ENCODE measurements at places on chromosomes 1 and 21. TPM values are rescaled to one million over a fixed set of nuclear protein-coding genes. Genes with fewer than 3 reads are reported as not detected.

DNA sequence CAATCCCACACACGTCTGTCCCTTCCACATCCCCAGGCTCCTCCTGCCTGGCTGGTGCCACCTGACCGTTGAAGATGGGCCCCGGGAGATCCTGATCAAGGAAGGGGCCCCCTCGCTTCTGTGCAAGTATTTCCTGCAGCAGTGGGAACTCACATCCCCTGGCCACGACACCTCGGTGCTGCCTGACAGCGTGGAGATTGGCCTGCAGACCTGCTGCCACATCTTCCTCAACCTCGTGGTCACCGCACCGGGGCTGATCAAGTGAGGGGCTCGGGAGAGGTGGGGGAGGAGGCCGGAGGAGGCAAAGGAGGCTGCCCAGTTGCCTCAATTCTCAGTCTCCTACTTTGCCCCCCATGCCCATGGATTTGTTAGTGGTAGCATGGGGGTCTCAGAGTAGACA is 5.6 kb downstream of the NCDN start:
- peak; percentile 53 for DNase-seq

DNA sequence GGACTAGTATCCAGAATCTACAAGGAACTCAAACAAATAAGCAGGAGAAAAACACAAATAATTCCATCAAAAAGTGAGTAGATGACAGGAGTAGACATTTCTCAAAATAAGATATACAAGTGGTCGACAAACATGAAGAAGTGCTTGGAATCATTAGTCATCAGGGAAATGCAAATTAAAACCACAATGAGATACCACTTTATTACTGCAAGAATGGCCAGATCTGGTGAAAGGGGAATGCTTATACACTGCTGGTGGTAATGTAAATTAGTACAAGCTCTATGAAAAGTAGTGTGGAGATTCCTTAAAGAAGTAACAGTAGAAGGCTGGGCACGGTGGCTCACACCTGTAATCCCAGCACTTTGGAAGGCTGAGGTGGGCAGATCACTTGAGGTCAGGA is 73.8 kb downstream of the POU2F1 start:
- no peak for DNase-seq

DNA sequence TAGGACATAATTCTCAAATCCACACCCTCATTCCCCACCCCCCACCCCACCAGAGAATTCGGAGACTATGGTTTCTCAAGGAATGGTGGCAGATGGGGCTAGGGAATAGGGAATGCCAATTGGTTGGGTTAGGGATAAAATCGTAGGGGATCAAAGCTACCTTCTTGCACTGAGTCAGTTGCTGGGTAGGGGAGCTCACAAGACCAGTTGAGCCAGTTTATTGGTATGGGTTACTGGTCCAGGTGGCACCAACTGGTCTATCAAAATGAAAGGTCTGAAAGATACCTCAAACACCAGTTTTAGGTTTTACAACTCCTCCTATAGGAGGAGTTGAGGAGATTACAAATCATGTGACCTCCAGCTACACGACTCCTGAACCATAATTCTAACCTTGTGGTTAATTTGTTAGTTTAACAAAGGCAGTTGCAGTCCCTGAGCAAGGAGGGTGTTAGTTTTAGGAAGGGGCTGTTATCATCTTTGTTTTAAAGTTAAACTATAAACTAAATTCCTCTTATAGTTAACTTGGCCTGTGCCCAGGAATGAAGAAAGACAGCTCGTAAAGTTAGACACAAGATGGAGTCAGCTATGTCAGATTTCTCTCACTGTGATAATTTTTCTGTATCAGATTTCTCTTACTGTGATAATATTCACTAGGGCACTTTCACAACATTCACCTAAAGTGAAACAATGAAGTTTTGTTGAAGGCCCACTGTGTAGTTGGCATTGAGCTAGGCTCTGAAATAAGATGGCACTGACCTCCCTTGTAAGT is 2.5 kb downstream of the SHISAL2A start:
- no peak for DNase-seq

DNA sequence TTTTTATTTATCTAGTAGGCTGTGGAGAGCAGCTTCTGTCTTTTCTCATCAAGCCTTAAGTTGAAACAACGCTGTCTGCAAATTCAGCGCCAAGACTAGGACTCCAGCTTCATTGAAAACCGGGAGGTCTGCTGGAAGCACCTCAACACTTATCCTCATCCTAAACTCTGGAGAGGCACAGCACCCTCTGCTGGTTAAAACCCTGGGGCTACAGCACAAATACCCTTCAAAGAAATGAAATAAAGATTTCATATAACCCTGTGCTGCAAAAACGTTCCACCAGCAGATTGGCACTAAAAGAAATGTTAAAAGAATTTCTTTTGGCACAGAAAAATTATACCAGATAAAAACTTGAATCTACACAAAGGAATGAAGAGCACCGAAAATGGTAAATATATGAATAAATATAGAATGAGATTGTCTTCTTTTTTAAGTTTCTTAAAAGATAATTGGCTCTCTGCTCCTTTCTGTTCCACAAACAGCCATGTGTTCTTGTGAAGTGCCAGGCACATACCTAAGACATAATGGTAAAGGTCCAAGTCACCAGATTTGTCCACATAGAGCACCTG is 227.7 kb upstream of the SAMSN1 start:
- DNase-seq, result no peak

GRCh38 chr1:231183639-231184590 is 22.1 kb downstream of the TRIM67 start:
- peak; percentile 30 for DNase-seq

The B3GALT5 gene
- 0.06 TPM for total RNA-seq

The SPOCD1 gene
- 9.5 TPM for total RNA-seq

DNA sequence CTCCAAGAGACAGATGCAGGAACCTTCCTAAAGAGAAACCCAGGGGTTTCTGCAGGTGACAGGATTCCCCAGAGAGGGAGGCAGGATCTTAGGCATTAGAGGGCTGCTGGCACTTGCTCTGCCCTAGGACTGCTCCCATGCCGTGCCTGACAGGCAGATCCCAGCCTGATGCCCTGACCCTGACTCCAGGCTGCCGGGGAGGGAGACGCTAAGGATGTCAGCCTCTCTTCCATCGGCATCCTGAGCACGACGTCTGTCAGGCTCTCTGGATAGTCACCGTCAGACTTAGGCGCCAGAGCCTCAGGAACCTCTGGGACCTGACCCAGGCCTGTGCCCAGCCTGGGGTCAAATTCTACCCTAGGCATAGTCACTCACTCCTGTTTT is 157.1 kb downstream of the NPHP4 start:
- no peak for DNase-seq

GRCh38 chr1:201171063-201172036 is 17.1 kb upstream of the TMEM9 start:
- no peak for DNase-seq

DNA sequence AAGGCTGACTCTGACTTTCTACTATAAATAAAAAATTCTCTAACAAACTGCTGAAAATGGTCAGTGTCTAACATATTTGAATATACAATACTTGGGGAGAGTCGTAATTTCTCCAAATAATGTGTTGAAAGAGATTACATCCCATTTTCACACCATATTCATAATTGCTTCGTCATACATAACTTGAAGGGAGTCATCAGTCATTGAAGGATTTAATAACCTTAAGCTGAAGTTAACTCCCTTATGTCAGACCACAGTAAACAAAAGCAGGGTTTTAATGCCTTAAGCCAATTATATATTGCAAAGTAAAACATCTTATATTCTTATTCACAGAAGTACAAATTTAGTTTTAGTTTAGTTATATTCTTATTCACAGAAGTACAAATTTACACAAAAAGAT is 129.9 kb downstream of the RERE start:
- no peak for DNase-seq

DNA sequence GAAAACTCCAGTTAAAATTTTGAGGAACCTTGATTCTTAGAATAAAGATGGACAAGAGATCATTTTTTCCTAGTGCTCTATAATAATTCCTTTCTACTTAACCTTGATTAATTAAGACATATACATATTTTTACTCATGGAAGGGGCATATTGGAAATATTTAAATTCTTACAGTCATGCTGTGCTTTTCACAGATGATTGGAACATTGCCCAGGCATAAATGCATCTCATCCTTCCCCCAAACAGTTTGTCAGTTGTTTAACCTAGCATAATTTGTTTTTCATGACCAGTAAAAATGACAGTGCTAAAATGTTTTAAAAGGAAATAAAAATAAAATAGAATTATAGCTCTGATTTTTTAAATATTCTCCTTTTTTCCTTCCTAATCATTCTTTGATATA is 140.0 kb downstream of the DNM3 start:
- no peak for DNase-seq

The FCRL6 gene
- total RNA-seq, result not detected

DNA sequence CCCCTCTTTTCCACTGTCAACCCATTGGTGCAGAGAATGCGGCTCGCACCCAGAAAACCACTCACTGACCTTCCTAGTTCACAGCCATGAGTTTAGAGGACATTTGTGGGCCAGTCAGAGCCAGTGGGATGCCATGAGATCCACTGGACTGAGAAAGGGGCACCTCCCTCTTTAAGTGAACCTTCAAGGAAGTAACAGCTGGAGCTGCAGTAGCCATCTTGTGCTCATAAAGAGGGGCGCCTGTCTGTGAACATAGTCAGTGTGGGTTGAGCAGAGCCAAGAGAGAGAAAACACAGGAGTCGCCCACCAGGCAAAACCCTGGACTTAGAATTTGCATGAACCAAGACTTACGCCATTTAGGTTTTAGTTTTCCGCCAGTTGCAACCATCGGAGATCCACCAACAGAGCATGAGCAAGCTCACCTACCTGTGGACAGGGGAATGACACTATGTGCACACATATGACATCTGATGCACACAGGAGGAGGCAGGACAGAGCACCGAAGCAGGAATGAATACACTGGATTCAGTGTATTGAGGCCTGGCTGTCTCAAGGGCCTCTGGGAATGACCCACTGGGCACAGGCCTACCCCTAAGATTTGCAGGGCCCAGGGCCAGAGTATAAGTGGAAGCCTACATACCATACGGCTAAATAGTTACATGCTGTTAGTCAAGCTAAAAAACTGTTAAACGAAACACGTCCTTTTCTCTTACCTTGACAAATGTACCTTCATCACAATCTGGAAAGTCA is 151.6 kb downstream of the GRIK3 start:
- DNase-seq, result peak; percentile 60

GRCh38 chr1:118148034-118148433 is 37.0 kb downstream of the SPAG17 start:
- DNase-seq, result no peak

GRCh38 chr1:45007311-45007710 is 3.8 kb downstream of the HECTD3 start:
- no peak for DNase-seq

GRCh38 chr1:204584699-204585372 is 68.6 kb downstream of the MDM4 start:
- DNase-seq, result no peak

GRCh38 chr1:198212675-198213074 is 55.9 kb downstream of the NEK7 start:
- DNase-seq, result no peak

DNA sequence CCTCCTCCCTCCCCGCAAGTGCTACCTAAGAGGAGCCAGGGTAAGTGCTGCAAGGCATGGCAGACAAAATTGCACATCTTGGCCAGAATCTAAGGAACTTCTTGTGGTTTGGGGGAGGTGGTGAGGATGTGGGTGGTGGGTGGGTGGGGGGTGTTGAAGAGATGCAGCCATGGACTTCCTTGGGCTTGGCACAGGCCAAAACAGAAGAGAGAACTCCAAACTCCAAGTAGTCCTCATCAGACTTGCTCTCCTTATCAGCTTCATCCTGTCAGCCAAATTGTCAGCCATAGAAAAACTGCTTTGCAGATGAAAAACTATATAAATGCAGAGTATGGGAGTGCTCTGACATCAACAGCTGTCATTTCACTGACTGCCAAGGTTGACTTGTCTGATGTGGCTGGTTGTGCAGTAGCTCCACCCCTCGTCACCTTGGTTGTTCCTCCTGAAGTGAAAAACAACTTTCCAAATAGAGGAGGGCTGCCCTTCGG is 7.1 kb downstream of the AMIGO1 start:
- DNase-seq, result no peak

The CRNN gene
- total RNA-seq, result not detected

GRCh38 chr1:85280636-85281035 is 4.2 kb upstream of the BCL10 start:
- DNase-seq, result no peak

The LCA5L gene
- 0.55 TPM for total RNA-seq

- DNase-seq, result no peak
Observed at GRCh38 chr1:88662723-88663122, 21.4 kb upstream of the PKN2 start.

GRCh38 chr21:45012662-45013259 is 61.6 kb upstream of the ADARB1 start:
- DNase-seq, result no peak

DNA sequence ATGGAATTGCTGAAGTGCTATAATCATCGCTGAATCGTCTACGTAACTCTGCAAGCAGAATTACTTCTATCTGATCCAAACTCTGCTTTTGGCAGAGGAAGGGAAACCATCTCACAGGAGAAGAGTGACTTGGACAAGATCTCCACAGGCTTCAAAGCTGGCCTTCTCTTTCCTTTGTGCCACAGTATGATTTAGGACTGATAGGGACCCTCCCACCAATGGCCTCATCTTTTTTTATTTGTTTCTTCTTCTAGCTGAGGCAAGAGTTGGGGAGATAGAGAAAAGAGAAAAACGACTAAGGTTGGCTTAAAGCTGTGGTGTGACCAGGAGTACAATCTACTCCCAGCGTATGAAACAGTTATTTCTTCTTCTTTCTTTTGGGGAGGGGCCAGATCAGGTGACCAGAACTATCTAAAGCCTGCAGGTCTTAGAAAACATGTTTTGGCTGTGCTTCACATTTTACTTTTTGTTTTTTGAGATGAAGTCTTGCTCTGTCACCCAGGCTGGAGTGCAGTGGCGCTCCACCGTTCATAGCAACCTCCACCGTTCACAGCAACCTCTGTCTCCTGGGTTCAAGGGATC is 35.0 kb downstream of the ZNF496 start:
- DNase-seq, result peak; percentile 18

GRCh38 chr1:28449904-28450303 is 55.9 kb upstream of the RCC1 start:
- DNase-seq, result no peak
